A549 treated with dexamethasone at 1 μM for 4 hours (cell line): ENCODE measurements at places on chromosomes 12 and 14. TPM values are rescaled to one million over a fixed set of nuclear protein-coding genes. Genes with fewer than 3 reads are reported as not detected.

Gene NFATC4
- 0.09 to 0.28 TPM (median 0.15 TPM) in 5 replicates for total RNA-seq

Gene TIGAR
- 42.4 to 50.2 TPM (median 49.5 TPM) in 5 replicates for total RNA-seq

Gene RIMBP2
- 0.06 to 0.09 TPM (median 0.07 TPM) in 4 of 5 replicates, not detected in the other for total RNA-seq

Gene AQP2
- total RNA-seq, result not detected in 5 replicates

Gene MYF6
- not detected in 5 replicates for total RNA-seq

Gene SCNN1A
- total RNA-seq, result 16.8 to 31.6 TPM (median 27.9 TPM) in 5 replicates

Gene ADCY6
- 8.1 to 12.2 TPM (median 10.3 TPM) in 5 replicates for total RNA-seq

Gene TPPP2
- not detected in 5 replicates for total RNA-seq

Gene CCDC175
- not detected in 5 replicates for total RNA-seq

Gene DAO
- not detected in 5 replicates for total RNA-seq

Gene RPL10L
- total RNA-seq, result not detected in 5 replicates

Gene SLCO1A2
- 0.01 to 0.11 TPM (median 0.03 TPM) in 3 of 5 replicates, not detected in the others for total RNA-seq

Gene FAM222A
- total RNA-seq, result 3.3 to 7.0 TPM (median 5.8 TPM) in 5 replicates

Gene STXBP6
- 2.4 to 3.0 TPM (median 2.8 TPM) in 5 replicates for total RNA-seq

Gene VASH1
- 2.8 to 4.3 TPM (median 4.1 TPM) in 5 replicates for total RNA-seq

Gene ABCD2
- total RNA-seq, result 0.01 TPM in 1 of 5 replicates, not detected in the others

Gene ABCC9
- total RNA-seq, result 0.01 to 0.02 TPM in 2 of 5 replicates, not detected in the others

Gene OAS1
- 26.8 to 40.7 TPM (median 32.8 TPM) in 5 replicates for total RNA-seq

Gene PRH2
- 0.26 to 0.27 TPM in 2 of 5 replicates, not detected in the others for total RNA-seq

Gene OR6C70
- total RNA-seq, result not detected in 5 replicates

Gene CSRP2
- 18.8 to 25.5 TPM (median 21.7 TPM) in 5 replicates for total RNA-seq

Gene FLVCR2
- total RNA-seq, result 13.3 to 15.7 TPM (median 14.8 TPM) in 5 replicates

Gene SLC2A14
- total RNA-seq, result 0.39 to 1.1 TPM (median 0.78 TPM) in 5 replicates

Gene MSRB3
- total RNA-seq, result 21.9 to 28.1 TPM (median 24.9 TPM) in 5 replicates

Gene SLC4A8
- 1.3 to 2.7 TPM (median 2.3 TPM) in 5 replicates for total RNA-seq

Gene CCDC38
- total RNA-seq, result 0.06 to 0.15 TPM (median 0.10 TPM) in 5 replicates

Gene SYNDIG1L
- total RNA-seq, result not detected in 5 replicates

Gene NGB
- total RNA-seq, result 0.05 TPM in 1 of 5 replicates, not detected in the others

Gene TMCC3
- total RNA-seq, result 1.2 to 1.8 TPM (median 1.4 TPM) in 5 replicates

Gene GLIPR1L1
- not detected in 5 replicates for total RNA-seq

Gene SIX4
- total RNA-seq, result 1.7 to 3.1 TPM (median 2.8 TPM) in 5 replicates

Gene OASL
- total RNA-seq, result 1.2 to 2.6 TPM (median 2.1 TPM) in 5 replicates

Gene CISTR
- not detected in 5 replicates for total RNA-seq

Gene PARPBP
- 18.2 to 21.0 TPM (median 18.8 TPM) in 5 replicates for total RNA-seq

Gene KRT7
- total RNA-seq, result 4,985 to 6,528 TPM (median 5,990 TPM) in 5 replicates

Gene POTEM
- not detected in 5 replicates for total RNA-seq

Gene THAP2
- total RNA-seq, result 3.8 to 4.9 TPM (median 4.2 TPM) in 5 replicates
